ENCODE measurements at places on chromosomes 2 and 18.

DNA sequence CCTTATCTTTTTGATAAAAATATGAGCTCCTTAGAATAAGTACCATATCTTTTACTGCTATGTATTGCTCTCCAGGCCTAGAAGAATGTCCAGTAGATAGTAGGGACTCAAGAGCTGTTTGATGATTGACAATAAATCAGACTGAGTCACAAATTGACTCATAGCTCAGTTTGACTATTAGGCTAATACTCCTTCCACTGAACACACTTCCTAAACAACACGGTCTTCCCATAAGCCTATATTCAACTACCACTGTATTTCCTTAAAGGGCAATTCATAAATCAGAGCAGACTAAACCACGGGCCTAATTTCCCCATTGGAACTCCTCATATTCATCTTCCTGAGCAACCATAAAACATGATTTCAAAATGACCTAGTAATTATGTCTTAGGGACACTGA is 258.5 kb downstream of the ALK start:
- DNase-seq = no peak

GRCh38 chr2:85180322-85181133 is 47.3 kb downstream of the TCF7L1 start:
- DNase-seq = no peak

DNA sequence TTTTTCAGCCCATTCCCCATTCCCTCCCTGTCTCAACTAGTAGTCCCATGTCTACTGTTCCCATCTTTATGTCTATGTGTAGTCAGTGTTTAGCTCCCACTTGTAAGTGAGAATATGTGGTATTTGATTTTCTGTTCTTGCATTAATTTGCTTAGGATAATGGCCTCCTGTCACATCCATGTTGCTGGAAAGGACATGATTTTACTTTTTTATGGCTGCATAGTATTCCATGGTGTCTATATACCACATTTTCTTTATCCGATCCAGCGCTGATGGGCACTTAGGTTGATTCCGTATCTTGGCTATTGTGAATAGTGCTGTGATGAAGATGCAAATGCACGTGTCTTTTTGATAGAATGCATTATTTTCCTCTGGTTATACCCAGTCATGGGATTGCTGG is 21.7 kb upstream of the ITGA6 start:
- DNase-seq = no peak

- no peak for DNase-seq
Observed at GRCh38 chr2:26578581-26578980, 62.6 kb downstream of the CIB4 start.

DNA sequence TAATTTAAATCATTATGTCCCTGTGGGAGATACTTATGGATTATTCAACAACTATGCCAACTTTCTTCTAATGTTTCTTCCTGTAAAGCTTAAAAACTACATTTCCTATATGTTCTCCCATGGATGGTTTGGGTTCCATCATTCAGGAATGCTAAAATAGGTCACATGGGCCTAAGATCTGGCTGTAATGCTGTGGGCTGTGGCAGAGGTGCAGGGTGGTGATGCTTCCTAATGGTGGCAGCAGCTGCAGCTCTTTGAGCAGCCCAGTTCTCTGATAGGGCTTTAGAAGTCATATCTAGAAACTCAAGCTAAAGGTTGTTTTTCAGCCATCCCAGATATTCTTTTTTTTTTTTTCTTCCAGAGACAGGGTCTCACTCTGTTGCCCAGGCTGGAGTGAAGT is 266.1 kb downstream of the ZNF385B start:
- no peak for DNase-seq

DNA sequence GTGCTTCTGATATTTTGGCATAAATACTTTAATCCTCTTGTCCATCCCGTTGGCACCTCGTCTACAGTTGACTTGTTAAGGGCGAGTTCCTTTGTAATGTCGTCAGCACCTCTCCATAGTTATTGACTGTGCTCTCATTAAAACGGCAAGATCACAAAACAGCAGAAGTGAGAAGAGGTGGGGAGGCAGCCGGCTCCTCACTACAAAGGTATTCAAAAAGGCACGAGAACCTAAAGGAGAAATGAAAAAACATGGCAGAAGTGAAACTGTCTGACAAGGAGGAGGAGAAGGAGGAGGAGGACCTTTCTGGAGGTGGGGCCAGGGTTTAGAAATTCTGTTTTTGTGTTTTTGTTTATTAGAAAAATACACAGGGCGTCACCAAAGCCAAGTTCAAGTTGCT is 235.6 kb downstream of the BCL11A start:
- DNase-seq = no peak

DNA sequence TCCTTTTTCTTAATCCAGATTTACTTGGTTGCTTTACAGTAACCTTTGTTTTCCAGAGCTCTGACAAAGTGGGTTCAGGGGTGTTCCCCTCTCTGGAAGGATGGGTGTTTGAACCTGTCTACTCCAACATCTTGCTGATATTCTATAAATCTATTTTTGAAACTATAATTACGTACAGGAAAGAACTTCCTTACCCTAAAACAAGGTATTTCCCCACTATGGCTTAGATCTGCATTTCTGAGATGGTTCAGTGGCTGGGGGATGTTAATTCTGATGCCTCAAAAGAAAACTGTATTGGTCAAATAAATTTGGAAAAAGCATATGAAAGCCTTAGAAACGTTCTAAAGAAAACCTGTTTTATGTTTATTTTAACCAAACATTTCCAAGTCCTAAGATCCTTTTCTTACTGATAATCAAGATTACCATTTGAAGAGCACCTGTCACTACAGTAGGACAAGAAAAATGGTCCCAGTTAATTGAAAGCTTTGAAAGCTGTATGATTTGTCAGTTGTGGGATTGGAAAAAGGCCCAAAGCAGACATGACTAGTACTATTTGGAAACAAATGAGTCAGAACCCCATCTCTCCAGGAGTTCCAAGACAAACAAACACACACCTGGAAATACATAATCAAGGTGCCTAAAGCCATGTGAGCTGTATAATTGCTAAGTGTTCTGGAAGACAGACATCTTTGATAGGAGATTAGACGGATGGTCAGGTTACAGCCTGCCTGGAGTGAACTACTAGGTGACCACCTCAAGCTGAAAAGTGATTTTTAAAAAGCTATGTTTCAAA is 57.5 kb downstream of the KDM3A start:
- peak; percentile 53 for DNase-seq

GRCh38 chr2:101442042-101442666 is 32.8 kb downstream of the RFX8 start:
- DNase-seq = no peak

Measured in DMS53 (cell line).